HFFc6 (cell line): ENCODE measurements at places on chromosomes 5 and 9. TPM values are rescaled to one million over a fixed set of nuclear protein-coding genes. Genes with fewer than 3 reads are reported as not detected.

Gene KIF27
- total RNA-seq = 0.91 to 1.7 TPM (median 1.2 TPM) in 3 replicates

Gene SLC34A1
- not detected in 2 replicates for total RNA-seq

Gene SLC36A1
- total RNA-seq = 13.1 to 14.5 TPM (median 13.1 TPM) in 3 replicates

Gene UGT3A1
- total RNA-seq = not detected in 3 replicates

Gene ANKRD18A
- 1.9 TPM in 1 of 2 replicates, not detected in the other for total RNA-seq

Gene PCDH1
- 0.07 TPM in 2 of 3 replicates, not detected in the other for total RNA-seq

Gene TOR4A
- 56.1 to 77.4 TPM (median 60.1 TPM) in 3 replicates for total RNA-seq

Gene NMRK1
- 18.5 to 23.6 TPM (median 22.3 TPM) in 3 replicates for total RNA-seq

Gene C9orf153
- total RNA-seq = not detected in 3 replicates

Gene ZNF782
- total RNA-seq = 1.3 to 2.2 TPM (median 1.7 TPM) in 3 replicates

Gene ENTREP1
- not detected in 3 replicates for total RNA-seq

Gene RGS7BP
- not detected in 3 replicates for total RNA-seq
